Adipocyte (in vitro differentiated cells): ENCODE measurements at places on chromosomes 16 and 17.

DNA sequence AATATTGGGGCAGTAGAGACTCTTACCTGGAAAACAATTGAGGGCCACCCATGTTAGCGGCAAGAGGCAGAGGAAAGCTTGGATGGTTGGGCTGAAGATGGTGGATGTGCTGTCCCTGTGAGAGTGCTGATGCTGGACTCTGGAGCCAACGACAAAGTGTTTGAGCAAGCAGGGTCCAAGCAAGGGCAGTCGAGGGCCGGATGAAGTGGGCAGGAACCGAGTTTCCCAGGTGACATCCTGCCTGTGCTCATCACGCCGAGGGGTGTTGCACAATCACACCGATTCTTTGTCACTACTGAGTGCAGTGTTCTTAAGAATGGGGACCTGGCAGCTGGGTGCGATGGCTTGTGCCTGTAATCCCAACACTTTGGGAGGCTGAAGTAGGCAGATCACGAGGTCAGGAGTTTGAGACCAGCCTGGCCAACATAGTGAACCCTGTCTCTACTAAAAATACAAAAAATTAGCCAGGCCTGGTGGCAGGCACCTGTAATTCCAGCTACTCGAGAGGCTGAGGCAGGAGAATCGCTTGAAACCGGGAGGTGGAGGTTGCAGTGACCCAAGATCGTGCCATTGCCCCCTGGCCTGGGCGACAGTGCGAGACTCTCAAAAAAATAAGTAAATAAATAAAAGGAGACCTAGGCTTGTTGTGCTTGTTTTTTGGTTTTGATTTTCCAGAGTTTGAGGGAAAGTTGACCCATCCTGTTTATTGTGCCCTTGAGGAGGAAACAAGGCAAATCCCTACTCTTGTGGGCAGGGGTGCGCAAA, 6.1 kb downstream of the PYCARD start:
- no peak for DNase-seq

GRCh38 chr17:6793748-6794493, 17.9 kb downstream of the FBXO39 start:
- no peak for DNase-seq

DNA sequence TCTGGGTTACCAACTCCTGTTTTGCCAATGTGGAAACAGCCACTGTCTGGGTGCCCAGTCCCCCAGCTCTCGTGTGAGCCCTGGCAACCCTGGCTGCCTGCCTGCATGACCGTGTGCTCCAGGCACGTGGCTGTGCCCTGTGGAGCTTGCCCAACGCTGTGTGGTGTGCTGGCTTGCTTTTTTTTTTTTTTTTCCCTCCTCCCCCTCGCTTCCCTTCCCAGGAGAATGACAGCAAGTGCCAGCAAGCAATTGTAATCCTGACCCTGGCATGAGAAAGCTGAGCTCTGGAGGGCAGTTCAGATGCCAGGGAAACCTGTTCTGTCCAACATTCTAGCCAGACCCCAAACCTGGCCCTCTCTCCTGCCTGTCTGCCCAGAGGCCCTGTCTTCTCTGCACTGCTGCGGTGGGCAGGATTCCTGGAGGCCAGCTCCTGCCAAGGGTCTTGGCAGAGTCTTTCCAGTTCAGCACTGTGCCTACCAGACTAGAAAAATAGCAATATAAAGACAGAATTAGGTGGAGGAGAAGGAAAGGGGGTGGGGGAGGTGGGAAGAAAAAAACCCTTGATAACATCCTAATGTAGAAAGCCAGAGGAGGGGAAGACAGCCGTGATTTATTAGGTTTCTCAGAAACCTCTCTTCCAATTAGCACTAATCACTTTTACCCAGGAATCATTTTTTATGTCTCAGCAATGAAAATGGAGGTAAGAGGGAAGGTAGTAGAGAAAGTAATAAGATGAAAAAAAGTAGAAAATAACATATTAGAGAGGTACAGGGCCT, 9.0 kb downstream of the HLF start:
- DNase-seq = peak; percentile 38

GRCh38 chr16:75860326-75861053, 134.2 kb upstream of the CPHXL start:
- DNase-seq = no peak

- no peak for DNase-seq
These were observed 11.9 kb downstream of the RAB40B start for GRCh38 chr17:82686366-82687324.

GRCh38 chr17:77744066-77744988, 214.2 kb upstream of the TNRC6C start:
- DNase-seq = no peak

GRCh38 chr16:80054647-80055046, 454.1 kb upstream of the MAF start:
- no peak for DNase-seq

DNA sequence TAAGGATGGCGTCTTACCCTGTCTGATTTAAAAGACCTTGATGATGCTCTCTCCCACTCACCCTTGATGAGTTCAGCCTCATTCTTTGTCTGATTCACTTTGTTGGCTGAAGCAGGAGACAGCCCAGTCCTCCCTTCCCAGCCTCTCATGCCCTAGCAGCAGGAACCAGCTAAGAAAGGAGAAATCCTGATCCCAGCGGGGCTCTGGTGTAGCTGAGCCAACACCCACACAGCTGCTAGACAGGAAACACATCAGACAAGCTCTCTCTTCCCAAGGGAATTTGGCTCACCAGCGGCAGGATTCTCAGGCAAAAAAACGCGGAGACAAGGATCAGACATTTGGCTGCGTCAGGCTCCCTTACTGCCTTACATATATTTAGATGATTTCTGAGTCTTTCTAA, 211.5 kb downstream of the CDH11 start:
- peak; percentile 69 for DNase-seq

DNA sequence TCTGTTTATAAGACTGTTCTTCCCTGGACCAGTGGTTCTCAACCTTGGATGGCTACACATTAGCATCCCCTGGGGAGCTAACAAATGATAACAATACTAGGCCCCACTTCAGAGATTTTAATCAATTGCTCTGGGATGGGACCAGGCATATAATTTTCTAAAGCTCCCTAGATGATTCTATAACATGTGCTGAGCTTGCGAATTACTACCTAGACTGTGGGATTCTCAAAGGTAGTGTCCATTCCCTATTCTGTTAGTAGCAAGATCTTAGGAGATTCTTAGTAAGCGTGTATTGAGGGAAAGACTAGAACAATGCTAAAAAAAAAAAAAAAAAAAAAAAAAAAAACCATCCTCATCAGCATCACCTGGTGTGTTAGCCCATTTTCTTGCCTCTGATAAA, 412.0 kb upstream of the CDH5 start:
- DNase-seq = no peak

- no peak for DNase-seq
These were observed 114.0 kb downstream of the PRKCB start for GRCh38 chr16:23949630-23950290.

DNA sequence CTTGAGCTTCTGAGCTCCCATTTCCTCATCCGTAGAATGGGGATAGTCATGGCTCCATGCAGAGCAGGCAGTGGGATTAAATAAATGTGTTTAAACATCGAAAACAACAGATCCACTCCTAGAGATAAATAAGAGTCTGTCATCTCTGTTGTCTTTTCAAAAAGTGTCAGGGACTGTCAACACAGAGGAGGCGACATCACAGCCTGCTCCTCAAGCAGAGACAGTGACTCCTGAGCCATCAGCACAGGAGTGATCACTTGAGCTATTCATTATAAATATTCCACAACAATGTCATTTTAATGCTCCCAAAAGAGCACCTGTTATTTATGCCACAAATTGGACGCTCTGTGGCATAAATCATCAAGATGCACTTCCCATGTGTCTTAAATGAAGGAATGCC, 605.6 kb upstream of the CDH5 start:
- no peak for DNase-seq

DNA sequence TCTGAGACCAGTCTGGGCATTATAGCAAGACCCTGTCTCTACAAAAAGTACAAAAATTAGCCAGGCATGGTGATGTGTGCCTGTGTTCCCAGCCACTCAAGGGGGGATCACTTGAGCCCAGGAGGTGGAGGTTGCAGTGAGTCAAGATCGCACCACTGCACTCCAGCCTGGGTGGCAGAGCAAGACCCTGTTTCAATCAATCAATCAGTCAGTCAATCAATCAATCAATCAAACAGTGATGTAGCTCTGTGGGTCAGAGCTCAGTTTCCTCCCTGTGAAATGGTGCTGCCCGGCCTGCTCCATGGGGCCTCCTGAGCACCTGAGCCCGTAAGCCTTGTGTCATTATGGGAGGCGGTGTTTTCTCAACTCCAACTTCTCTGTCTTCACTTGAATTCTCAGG, 167.1 kb upstream of the CIBAR2 start:
- no peak for DNase-seq

DNA sequence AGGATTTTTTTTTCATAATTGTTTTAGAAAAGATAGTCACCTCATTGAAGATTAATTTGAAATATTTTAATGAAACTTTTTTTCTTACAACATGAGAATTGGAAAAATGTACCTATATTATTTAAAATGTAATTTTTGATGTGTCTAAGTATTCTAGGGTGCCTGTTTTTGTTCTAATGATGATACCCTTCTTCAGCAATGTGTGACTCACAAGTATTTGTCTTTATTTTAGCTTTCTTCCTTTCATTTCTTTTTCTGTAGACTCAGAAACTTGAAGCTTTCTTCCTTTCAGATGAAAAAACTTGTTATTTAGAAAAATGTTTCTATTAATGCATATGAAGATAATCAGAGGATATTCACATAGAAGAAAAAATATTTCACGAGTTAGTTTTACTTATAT, 231.8 kb downstream of the BCAS3 start:
- DNase-seq = no peak

DNA sequence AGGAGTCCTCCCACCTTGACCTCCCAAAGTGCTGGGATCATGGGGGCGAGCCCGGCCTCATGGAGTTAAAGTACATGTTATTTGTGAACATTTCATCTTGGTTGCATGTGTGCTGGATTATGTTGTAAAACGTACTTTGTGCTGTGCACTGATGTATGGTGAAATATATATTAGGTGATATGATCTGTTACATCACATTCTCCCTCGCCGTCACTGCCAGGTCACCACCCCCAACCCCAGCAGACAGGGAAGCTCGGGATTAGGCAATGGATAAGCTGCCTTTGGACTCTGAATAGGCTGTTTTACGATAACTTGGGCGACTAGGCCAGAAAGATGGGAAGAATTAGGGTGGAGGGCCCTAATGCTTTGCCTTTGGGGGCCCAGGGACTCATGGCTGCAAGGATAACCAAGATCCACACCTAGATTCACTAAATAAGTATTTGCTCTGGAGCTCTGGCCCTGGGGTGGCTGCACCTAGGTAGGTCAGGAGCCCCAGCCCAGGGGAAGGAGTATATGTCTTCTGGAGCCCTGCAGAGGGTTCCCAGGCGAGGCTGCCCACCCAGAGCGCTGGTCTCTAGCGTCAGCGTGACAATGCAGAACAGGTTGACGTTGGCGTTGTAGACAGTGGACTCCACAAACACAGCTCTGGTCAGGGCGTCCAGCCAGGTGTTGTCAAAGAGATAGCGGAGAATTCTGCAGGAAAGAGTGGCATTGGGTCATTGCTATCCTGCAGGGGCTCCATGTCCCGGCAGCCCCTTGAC, 27.1 kb upstream of the GCSH start:
- no peak for DNase-seq

DNA sequence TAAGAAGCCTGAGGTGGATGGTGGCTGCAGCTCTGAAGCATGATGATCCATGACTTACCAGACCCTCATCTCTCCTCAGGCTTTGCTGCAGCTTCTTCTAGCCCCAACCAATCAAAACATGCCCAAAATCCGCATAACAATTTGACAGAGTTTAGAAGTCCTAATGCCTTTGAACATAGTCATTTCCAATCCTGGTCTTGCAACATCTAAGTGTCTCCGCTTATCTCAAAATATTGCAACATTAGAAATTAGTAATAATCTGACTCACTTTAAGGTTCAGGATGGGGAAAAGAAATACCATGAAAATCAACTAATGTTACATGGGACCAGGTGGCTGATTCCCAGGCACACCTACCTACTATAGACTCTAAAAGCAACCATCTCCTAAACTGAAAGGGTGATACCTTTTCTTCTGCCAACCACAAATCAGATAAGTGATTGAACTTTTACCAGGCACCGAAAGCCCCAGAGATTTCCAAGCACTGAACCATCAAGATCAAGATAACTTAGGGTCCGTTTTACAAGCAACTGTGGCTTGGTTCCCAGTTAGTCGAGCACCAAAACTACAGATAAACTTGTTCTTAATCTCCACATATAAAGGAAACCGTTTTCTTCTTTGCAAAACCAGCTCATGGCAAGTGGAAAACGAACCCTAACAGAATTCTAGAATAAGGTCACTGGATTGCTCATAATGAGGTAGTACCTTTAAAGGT, 14.0 kb downstream of the ERN1 start:
- peak; percentile 85 for DNase-seq

DNA sequence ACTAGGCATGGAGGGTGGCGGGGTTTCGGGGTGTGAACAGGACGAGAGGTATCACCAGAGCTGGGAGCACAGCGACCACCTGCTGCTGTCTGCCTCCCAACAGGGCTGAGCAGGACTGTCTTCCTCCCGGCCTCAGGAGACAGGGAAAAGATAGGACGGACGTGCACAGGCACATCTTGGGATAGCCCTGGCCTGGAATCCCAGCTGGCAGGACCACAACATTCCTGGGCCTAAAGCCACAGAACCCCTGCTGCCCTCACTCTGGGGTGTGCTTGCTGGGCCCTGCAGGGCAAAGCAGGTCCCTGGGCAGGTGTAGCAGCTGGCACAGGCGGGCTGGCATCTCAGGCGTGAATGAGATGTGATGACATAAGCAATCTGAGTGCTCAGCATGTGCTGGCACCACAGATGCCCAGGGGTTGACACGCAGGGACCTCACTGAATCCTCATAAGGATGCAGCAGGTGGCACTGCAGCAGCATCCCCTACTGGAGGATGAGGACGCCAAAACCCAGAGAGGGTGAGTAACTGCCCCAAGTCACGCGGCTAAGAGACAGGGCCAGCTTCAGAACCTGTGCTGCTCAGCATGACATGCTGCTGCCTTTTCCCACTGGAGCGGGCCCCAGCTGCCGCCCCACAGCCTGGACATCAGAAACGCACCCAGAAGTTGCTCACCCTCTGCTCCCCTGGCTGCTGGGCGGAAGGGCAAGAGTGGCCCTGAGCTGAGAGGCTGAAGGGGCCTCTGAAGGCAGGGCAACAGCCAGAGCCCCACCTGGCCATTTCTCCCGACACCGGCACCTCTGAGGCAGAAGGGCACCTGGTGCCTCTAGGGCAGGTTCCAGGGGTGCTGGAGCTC, 7.1 kb downstream of the CORO7 start:
- DNase-seq = no peak

- peak; percentile 90 for DNase-seq
These were observed 2.3 kb upstream of the COL1A1 start for GRCh38 chr17:50203604-50204345.
